ENCODE measurements at places on chromosomes 13 and 19. TPM values are rescaled to one million over a fixed set of nuclear protein-coding genes. Genes with fewer than 3 reads are reported as not detected.
A peak's percentile ranks its signal among the peaks of the same experiment; 100 is the strongest.

RFX1 gene
- 1.3 TPM for total RNA-seq

MZT1 gene
- total RNA-seq = 17.2 TPM

PGLYRP2 gene
- 0.49 TPM for total RNA-seq

- peak; percentile 30 for DNase-seq
Observed at GRCh38 chr13:27353166-27353583, 71.2 kb upstream of the GTF3A start.

DNA sequence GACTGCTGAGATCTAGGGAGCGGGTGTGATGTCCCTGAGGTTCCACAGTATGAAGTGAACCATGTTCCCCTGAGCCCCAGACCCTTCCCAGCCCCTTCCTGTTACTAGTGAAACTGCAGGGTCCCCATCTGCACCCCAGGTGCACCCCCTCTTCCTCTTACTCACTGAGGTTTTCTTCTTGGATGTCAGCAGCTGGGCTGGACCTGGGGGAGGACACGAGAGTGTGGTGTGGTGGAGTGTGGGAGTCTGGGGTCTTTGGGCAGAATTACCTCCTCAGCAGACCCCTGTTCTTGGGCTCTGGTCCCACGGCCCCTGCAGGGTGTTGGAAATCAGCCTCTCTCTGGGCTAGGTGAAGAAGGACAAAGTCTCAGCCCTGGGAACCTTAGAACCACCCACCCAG lies 3.3 kb upstream of the LILRA6 start:
- no peak for DNase-seq

DNA sequence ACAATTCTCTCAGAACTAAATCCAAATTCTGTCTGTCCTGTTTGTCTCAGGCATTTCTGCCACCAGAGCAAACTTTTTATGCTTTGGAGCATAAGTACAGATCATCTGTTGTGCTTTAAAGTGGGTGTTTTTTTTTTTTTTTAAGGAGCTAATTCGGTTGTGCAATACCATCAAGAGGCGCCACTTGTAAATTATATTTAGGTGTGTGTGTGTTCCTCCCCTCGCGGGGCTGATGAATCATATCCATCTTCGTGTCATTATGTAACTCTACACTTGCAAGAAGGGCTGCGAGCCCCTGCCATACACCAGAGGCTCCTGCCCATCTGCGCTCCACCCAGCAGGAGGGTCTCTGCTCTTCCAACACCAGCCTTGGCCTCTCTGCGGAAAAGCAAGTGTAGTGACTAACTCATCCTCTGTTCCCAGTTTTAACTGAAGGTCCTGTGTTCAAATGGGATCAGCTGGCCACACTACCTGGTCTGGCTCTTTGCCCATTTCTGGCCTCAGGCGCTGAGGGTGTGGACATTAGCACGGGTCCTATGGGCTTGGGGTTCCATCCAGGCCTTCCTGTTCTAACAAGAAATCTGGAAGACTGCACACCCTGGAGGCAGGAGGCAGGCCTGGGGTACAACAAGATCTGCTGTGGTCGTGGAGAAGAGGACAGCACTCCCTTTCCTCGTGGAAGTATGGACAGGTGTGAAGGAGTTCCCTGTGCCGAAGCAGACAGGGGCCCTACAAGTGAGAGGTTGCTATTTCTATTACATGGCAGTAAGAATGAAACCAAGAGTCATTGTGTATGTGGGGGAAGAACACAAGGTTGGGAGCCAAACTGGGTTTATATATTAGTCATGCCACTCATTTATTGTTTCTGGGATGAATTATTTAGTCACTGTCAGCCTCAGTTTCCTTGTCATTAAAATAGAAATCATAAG lies 96.1 kb upstream of the MBNL2 start:
- DNase-seq = no peak

- no peak for DNase-seq
Observed at GRCh38 chr19:13282486-13283065, 132.4 kb downstream of the IER2 start.
